NCI-H226 (cell line): ENCODE measurements at places on chromosomes 4 and X.

DNA sequence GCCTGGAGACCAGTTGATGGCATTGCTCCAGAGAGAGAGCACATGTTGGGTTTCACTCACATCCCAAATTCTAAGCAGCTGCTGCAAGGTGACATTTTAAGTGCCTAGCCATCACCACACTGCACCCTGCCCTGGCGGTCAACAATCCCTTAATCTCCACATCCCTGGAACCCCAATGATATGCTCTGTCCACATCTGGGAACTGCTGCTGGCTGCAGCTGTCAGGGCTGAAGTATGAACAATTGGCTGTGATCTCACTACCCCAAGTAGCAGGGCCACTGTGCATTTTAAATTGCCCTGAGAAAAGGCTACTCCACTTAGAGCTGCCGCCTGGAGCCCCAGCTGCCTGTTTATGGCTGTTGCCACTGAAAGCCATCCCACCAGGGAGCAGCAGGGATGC lies 190.6 kb downstream of the ACTRT1 start:
- no peak for DNase-seq

DNA sequence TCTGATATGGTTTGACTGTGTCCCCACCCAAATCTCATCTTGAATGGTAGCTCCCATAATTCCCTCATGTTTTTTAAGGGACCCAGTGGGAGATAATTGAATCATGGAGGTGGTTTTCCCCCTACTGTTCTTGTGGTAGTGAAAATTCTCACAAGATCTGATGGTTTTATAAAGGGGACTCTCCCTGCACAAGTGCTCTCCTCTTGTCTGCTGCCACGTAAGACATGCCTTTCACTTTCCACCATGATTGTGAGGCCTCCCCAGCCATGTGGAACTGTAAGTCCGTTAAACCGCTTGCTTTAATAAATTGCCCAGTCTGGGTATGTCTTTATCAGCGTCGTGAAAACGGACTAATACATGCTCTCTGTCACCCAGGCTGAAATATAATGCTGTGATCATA lies 200.9 kb upstream of the SLIT2 start:
- no peak for DNase-seq

DNA sequence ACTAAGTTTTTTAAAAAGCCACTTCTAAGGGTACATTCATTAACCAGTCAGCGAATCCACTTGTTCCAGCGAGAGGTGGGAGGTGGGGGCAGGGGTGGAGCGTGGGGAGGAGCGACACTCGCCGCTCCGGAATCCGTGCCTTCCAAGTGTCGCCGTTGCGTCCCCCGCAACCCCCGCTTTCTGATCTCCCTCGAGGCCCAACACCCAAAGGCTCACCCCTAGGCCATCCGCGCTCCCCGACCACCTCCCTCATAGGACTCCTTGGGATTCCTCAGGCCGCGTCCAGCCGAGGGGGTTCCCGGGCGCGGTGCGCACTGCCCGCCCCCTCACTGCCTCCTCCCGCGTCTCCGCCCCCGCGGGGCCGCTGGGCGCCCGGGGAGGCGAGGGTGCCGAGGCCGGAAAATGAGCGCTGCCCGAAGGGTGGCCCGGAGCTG lies 108.1 kb upstream of the STOX2 start:
- DNase-seq: no peak

- DNase-seq: no peak
Measured at GRCh38 chr4:161655148-161655547, 508.7 kb downstream of the FSTL5 start.

GRCh38 chrX:6292599-6292998 lies 63.9 kb upstream of the NLGN4X start:
- DNase-seq: no peak
